ENCODE measurements at places on chromosomes 6 and 20.

- no peak for DNase-seq
Observed at GRCh38 chr6:21323577-21323976, 270.0 kb upstream of the SOX4 start.

- no peak for DNase-seq
Observed at GRCh38 chr20:33668466-33669155, 1.9 kb downstream of the ACTL10 start.

DNA sequence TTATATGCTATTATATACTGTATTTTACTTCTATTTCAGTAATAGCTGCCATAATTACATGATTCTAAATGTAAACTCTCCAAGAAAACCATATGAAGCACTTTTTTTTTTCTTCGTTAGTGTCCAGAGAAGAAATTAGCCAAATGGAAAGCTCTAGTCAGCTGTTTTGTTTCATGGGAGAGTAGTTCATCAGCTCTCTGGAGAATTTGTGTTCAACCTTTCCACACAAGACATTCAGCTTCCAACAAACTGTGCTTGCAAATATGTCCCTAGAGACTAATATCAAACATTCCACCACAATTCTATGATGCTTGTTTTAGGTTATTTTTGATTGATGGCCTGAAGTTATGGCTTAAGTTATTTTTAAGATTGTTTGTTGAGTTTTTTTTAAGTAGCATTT lies 19.5 kb downstream of the FHL5 start:
- DNase-seq: no peak

- no peak for DNase-seq
Observed at GRCh38 chr20:8700756-8701155, 368.1 kb upstream of the PLCB4 start.

GRCh38 chr6:138830248-138830647 lies 34.4 kb downstream of the ECT2L start:
- no peak for DNase-seq

GRCh38 chr6:41629128-41629527 lies 9.1 kb upstream of the MDFI start:
- no peak for DNase-seq

GRCh38 chr6:49406250-49406970 lies 56.6 kb downstream of the MMUT start:
- DNase-seq: no peak

- no peak for DNase-seq
Observed at GRCh38 chr6:78701407-78701806, 165.9 kb upstream of the IRAK1BP1 start.

- no peak for DNase-seq
Observed at GRCh38 chr6:88749849-88750248, 213.6 kb downstream of the RNGTT start.

DNA sequence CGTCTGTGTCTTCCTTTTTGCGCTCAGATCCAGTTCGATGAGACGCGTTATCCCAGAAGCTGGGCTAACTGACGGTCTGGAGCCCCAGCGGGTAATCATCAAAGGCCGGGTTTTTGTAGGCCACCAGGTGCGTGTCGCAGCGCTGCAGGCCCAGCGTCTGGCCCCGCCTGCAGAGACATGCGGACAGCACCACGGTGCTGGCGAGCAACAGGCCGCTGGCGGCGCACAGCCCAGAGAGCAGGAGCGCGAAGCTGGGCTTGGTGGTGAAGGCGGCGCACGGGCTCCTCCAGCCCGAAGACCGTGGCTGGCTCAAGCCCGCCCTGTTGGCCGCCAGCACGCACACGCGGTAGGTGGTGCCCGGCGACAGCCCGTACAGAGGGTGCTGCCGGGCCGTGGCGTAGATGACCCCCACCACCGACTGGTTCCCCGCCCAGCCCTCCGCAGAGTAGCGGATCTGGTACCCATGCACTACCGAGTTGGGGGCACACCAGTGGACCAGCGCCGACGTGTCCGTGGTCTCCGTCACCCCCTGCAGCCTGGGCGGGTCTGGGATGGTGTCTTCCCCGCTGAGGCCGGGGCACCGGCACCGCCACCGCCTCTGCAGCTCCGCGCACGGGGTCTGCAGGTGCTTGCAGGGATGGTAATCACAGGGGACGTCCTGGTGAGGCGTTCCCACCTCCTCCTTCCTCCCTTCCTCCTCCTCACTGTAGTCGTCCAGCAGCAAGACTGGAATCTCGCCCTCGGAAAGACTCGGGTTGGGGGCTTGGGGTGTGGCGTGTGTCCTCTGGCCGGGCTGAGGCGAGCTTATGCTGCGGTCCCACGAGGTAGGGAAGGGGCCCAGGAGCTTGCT lies 12.7 kb downstream of the LRRN4 start:
- no peak for DNase-seq

- DNase-seq: no peak
Observed at GRCh38 chr6:74268815-74269599, 573.0 kb downstream of the CD109 start.

DNA sequence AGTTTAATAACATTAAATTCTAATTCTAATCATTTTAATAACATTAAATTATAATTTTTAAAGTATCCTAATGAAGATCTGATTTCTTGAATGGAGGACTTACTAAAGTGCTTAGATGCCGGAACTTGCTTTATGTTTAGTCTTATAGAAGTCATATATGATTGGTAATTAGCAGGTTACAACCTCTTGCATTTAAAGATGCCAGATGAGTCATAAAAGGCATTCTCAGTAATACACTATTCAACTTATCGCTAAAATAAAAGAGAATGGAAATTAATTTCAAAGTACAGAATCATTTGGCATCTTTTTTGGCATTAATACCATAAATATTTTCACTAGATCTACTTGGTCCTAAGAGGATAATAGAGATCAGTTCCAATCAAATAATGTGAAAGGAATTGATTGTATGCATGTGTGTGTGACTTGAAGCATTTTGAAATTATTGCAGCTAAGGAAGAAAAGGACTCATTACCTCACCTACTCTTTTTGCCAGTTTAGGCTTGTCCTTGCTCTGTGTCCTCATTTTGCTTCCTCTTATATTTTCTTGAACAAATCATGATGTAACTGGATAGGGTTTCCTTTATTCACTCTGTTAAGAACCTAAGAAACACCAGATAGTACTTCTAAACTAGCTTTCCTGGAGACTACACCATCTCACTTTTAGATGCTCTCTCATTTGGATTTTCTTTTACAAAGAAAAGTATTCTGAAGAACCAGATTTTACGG lies 2.7 kb downstream of the COL21A1 start:
- DNase-seq: no peak

- DNase-seq: no peak
Observed at GRCh38 chr20:8523684-8524083, 391.6 kb downstream of the PLCB1 start.

DNA sequence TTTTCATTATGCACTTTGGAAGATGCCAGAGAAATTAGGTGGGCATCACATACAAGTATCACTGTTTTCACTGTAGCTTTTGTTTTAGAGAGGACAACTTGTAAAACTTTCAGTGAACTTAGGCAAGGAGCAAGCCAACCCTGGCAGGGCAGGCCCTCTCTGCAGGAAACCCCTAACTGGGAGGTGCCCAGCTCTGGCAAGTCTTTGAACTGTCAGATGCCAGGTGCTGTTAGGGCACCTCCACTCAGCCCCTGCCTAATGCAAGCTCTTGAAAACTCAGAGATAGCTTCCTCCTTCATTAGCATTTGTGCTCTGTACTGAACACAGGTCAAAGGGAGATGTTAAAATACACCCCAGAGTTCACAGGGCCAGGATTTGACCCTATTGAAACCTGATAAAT lies 774.2 kb upstream of the FLRT3 start:
- DNase-seq: no peak

DNA sequence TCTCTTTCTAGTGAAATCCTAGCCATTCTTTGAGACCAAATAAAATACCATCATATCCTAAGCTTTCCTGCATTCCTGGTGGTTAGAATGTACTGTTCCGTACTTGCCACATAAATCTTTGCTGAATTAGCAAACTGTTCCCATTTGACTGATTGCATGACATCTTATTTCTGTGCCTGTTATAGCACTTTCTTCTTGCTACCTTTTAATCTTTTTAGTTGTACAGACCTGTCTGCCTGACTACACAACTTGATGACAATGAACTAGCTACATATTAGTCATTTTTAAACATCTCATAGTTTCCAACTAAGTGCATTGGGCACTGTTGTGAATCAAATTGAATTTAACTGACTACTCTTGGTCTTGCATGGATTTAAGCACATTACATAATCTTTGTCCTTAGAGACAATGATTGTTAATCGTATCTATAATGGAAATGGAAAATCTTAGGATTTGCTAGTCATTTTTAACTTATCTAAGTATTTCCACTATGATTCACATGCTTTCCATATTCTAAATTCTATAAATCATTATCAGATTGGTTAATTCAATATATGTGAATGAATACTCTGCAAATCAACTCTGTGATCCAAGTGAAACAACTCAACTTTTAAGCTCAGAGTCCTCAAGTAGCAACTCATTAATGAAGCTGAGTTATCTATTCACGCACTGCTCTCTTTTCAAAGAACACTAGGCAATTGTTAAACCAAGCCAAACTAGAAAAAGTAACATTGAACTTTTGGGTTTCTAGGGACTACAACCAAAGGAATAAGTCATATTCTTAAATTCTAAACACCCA lies 109.0 kb downstream of the TNFRSF21 start:
- DNase-seq: no peak

- no peak for DNase-seq
Observed at GRCh38 chr6:138594758-138595140, 95.5 kb upstream of the NHSL1 start.

GRCh38 chr20:52496191-52496590 lies 304.6 kb upstream of the ZFP64 start:
- DNase-seq: no peak

GRCh38 chr6:73983367-73983766 lies 287.4 kb downstream of the CD109 start:
- no peak for DNase-seq

DNA sequence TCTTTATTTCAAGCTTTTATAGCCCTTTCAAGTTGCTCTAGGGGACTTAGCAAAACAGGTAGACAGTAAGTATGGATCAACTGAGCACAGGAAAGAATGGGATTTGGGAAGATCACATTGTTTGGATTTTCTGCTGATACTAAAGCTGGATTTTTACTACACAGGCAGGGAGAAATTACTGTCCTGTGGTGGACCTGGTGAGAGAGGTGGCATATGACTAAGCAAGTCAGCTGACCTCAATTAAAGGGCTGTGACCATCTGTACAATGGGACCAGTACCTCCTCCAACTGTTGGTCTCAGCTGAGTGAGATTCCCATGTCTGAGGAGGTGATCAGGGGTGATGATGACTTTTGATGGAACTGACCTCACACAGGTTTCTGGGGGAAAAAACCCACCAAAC lies 28.0 kb downstream of the RREB1 start:
- DNase-seq: no peak

DNA sequence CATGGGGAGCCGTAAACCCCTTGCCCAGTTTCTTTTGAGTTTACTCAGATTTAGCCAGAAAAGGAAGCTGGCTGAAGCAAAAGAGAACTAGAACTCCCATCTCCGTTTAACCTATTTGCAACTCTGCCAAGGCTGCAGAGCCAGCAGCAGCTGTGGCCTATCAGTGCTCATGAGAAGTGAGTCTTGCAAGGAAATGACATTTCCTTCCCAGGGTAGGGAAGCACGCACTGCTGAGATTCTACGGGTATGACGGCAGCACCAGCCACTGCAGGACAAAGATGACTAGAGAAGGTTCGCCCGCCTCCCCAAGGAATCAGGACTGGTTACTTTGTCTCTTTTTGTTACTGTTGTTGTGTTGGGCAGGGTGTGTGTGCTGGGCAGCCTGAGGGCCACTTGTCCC lies 47.6 kb downstream of the PPP1R3G start:
- DNase-seq: no peak

Measured in stimulated activated CD4-positive, alpha-beta T cell treated with anti-CD3 and anti-CD28 coated beads, Interleukin-4, amount 100 ng/mL, for 24 hours (primary cell).